ENCODE measurements at places on chromosomes 11 and 22.

DNA sequence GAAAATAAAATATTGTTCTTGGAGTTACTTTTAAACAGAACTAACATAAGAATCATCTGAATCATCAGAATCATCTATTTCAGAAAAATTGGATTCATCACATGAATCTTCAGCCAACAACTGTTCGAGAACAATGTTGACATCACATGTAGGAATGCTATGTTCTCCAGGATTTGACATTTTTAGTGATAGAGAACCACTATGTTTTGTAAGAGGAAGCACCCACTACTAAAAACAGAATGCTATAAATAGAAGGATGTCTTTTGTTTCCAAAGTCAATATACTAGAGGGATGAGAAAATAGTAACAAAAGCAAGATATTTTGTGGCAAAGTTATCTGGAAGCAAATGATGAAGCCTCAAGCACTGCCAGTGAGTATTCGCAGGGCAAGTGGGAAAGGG is 263.4 kb upstream of the DDI1 start:
- DNase-seq = no peak

GRCh38 chr22:24176630-24177029 is 4.7 kb upstream of the SUSD2 start:
- no peak for DNase-seq

DNA sequence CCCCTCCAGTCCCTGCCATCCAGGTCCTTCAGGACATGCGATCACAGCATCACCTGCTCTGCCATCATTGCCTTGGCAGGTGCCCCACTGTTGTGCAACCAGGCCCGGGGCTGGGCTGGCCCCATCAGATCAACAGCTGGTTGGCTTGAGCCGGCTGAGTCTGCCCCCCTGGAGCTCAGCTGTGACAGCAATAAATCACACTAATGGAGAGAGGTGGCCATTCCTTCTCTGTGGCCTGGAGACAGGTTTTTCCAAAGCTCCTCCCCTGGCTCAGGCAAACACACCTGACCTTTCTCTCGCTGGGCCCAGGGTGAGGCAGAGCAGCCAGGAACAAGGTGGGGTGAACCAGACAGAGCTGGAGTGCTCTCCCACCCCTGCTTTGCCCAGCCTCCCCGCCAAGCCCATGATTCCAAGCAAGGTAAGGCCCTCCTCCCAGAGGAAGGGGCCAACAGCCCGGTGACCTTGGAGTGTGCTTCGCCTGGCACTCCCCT is 8.9 kb upstream of the FXYD2 start:
- DNase-seq = no peak

DNA sequence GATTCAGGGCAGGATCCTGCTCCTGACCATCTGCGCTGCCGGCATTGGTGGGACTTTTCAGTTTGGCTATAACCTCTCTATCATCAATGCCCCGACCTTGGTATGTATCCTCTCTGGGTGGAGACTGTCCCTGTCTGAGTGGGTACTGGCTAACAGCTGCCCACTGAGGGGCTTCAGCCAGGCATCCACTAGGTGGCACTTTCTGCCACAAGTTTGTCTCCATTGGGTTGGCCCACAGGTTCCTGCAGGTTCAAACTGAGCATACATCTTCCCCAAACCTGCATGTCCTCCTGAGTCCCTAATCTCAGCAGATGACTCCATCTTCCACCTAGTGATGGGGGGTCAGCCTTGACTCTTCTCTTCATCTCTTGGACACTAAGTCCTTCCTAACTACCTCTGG is 4.4 kb downstream of the SLC2A11 start:
- DNase-seq = peak; percentile 43

GRCh38 chr11:23288003-23288783 is 427.9 kb upstream of the CCDC179 start:
- no peak for DNase-seq

DNA sequence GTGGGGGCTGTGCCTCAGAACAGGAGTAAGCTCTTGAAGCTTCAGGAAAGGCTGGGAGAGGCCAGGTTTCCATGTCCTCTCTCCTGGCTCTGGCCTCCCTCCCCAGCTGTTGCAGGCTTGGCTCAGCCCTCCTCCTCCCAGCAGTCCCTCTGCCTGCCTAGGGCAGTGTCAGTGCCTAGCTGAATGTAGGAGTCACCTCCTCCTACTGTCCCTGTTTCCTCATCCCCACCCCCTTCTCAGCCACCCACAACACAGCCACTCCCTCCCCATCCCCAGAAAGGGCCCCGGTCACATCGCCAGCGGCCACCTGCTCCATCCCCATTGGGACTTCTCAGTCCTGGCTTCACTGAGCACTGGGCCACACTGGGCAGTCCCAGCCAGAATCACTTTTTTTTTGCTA is 2.9 kb upstream of the FBLN1 start:
- DNase-seq = no peak

DNA sequence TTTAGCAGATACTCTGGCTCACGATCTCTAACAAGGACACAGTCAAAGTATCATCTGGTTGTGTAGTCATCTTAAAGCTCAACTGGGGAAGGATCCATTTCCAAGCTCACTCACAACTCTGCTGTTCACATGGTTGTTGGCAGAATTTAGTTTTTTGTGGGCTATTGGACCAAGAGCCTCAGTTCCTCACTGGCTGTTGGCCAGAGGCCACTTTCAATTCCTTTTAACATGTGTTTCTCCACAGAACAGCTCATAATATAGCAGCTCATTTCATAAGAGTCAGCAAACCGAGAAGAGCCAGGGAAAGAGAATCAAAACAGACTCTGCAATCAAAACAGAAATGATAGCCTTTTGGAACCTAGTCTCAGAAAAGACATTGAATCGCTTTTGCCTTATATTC is 22.6 kb downstream of the IZUMO1R start:
- no peak for DNase-seq

DNA sequence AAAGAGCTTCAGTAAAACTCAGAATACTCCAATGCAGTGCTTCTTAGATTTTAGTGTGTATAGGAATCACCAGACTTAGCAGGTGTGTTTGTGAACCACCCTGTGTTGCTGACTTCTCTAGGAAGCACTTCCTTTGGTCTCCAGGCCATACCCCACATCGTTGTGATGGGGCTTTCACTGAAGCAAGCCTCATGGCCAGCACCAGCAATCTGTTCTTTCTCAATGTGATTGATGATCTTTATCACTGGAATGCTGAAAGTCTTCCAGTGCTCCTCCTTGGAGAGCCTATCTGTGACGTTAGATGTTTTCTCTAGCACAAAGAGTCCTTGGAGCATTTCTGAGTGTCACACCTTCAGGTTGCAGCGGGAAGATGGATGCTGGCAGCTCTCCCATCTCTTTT is 280.5 kb downstream of the DDX10 start:
- no peak for DNase-seq

DNA sequence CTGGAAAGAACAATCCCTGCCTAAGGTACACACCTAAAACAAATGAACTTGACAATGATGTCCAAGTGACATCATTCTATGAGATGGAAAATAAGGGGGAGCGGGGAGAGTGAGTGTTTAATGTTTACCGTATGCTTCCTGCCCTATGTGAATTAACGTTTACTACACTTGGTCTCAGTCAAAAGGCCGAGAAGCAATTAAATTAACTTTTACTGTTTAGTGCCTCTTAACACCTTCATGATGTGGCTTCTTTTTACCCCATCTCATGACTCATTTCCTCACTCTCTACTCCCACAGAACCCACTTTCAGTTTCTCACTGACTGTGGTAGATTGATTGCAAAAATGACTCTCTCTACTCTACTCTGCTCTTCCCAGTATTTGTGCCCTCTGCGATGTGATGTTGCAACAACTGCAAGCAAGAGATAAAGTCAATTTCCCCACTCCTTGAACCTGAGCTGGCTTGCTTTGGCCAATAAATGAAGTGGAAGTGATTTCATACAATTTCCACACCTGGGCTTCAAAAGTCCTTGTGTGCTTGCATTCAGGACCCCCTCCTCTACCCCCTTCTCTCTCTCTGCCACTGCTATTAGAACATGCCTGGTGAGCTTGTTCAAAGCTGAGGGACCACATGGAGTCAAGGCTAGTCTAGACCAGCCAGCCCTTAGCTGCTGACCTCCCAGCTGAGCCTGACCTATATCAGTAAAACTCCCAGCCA is 11.6 kb upstream of the ALKBH3 start:
- peak; percentile 29 for DNase-seq

DNA sequence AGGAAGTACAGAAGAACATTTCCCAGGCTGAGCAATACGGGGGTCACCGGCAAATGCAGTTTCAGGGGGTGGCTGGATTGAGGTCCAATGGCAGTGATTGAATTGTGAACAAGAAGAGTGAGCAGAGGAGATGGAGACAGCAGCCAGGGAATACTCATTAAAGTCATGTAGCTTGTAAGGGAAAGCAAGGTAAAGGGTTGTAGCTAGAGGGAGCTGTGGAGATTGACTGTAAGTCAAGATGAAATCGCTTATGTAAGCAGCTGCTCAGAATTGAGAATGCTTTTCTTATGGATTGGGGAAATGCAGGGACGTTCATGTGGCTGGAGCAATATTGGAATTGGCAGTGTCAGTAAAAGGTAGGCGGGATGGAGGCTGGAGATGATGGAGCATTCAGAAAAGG is 111.4 kb upstream of the TBCEL start:
- DNase-seq = no peak

All from CD4-positive, alpha-beta T cell treated with Interleukin-15 for 1 hour (primary cell).